ENCODE measurements at places on chromosomes 2 and 18.

DNA sequence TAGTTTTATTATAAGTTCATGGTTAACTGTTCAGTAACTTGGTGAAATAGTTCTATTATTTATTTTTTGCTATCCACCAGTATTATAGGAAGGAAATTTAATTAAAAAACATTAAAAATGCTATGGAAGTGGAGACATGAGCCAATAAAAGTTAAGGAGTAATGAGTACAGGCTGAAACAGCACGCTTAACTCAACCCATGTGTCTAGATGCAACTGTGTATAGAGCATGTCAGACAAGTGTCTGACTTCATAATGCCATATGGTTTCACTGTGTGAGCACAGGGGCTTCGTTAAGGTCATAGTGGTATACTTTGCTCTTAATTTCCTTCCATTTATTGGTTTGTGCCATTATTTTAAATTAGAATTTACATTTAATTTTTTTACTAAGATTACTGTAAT is 566.8 kb upstream of the NRP2 start:
- DNase-seq = no peak

DNA sequence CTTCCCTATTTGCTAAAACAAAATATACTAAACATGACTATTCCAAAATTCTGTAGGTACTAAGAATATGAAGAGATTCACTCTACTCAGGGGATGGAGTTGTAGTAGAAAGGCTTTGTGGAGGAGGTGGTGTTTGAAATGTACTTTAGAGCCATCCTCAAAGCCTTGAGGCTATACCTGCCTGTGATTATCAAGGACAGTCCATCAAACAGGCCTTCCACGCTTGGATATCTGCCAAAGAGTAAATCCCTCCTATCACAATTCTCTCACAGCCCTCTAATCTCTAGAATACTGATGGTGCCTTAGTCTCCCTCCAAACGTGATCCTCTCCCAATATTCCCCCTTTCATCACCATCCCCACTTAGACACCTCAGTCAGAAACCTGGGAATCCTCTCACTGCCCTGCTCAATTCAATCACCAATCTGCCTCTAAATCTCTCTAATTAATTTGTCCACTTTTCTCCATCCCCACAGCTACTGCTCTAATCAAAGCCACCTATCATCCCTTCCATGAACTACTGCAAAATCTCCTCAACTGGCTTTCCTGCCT is 13.1 kb downstream of the SOS1 start:
- no peak for DNase-seq

GRCh38 chr2:134576478-134576877 is 142.3 kb downstream of the TMEM163 start:
- DNase-seq = no peak

- no peak for DNase-seq
These were observed 29.0 kb downstream of the HDLBP start for GRCh38 chr2:241286348-241287090.

DNA sequence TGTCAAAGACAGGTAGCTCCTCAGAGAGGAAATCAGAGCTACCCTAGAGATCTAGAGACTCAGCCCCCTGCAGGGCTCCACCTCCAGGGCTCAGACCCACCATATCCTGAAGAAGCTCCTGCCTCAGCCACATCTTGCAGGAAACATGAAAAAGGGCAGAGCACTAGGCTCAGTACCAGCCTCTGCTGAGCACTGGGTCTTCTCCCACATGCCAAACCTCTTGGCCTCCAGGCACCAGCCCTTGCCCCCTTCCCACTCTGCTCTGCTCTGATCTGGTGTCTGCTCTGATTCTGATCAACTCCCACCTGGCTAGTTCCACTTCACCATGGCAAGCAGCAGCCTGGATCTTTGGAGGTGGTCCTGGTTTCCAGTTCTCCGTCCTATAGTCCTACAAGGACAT is 114.3 kb upstream of the SLC66A3 start:
- no peak for DNase-seq

DNA sequence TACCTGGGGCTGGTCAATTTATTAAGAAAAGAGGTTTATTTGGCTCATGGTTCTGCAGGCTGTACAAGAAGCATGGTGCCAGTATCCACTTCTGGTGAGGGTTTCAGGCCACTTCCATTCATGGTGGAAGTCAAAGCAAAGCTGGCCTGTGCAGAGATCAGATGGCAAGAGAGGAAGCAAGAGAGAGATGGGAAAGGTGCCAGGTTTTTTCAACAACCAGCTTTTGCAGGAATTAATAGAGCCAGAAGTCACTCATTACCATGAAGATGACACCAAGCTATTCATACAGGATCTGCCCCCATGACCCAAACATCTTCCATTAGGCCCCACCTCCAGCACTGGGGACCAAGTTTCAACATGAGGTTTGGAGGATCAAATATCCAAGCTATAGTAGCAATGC is 56.8 kb upstream of the ST3GAL5 start:
- DNase-seq = no peak

All from T-helper 2 cell (primary cell).